ENCODE measurements at places on chromosomes 4 and X.

GRCh38 chrX:12955882-12956703, 18.8 kb upstream of the TMSB4X start:
- no peak for DNase-seq

GRCh38 chrX:4206941-4207340, 493.5 kb upstream of the PRKX start:
- no peak for DNase-seq

- DNase-seq: peak; percentile 72
Observed at GRCh38 chr4:1693131-1693896, 9.2 kb upstream of the FAM53A start.

GRCh38 chr4:26701786-26702227, 117.9 kb downstream of the TBC1D19 start:
- no peak for DNase-seq

- DNase-seq: peak; percentile 46
Observed at GRCh38 chr4:54683616-54684346, 26.0 kb downstream of the KIT start.

DNA sequence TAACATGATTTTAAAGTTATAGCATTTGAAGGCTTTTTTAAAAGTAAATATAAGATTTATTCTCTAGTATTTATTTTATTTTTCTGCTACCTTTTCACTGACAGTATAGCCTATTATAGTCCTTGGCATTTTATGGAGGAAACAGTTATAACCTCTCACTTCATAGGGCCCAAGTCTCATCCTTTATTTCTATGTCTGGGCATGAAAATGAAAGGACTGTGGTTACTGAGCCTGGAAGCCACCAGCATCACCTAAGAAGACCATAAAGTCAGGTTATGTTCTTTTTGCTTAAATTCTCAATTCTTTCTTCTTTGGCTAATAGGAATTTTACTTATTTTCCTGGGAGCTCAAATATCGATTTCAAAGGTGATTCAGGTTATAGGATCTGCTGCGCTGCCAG, 494.7 kb upstream of the TECRL start:
- no peak for DNase-seq

Data from activated CD4-positive, alpha-beta T cell treated with anti-CD3 and anti-CD28 coated beads, Interleukin-2, amount 50 U/mL, for 24 hours (primary cell).